ENCODE measurements at places on chromosomes 5 and 9.

- DNase-seq, result no peak
Observed at GRCh38 chr5:39198127-39198526, 21.2 kb downstream of the FYB1 start.

GRCh38 chr5:12772276-12772675 lies 868.0 kb upstream of the CTNND2 start:
- DNase-seq, result no peak

- no peak for DNase-seq
Observed at GRCh38 chr9:89797937-89798455, 193.2 kb downstream of the GADD45G start.

- DNase-seq, result no peak
Observed at GRCh38 chr5:30690931-30691330, 502.6 kb upstream of the CDH6 start.

DNA sequence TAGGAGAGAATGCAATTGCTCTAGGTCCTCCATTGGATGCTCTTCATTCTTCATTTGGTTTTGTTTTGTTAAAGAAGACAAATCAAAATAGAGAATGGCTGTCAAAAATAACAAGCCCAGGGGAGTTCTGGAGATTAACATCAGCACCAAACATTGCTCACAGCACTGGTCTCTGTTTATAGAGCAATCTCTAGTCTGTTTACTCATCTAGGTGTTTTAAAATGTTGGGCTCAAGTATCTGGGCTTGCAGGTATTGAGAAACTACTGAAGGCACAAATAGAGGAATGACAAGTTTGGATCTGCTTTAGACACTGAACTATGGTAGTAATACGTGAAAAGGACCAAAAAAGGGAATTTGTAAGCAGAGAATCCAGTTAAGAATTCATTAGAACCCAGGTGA lies 77.0 kb upstream of the TMC1 start:
- DNase-seq, result no peak

GRCh38 chr5:171845857-171846256 lies 60.2 kb downstream of the SMIM23 start:
- DNase-seq, result no peak

DNA sequence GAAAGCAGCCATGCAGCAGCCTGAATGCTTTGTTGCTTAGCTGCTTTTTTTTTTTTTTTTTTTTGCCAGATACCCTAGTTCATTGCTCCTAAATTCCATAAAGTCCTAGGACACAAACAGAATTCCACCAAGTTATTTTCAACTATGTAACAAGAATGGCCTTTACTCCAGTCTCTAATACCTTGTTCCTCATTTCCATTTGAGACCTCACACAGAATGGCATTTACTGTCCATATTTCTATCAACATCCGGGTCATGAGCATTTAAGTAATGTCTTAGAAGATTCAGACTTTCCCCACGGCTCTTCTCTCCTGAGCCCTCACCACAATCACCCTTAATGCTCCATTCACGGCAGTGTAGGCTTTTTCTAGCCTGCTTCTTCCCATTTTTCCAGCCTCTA lies 31.7 kb upstream of the FBXW11 start:
- no peak for DNase-seq

DNA sequence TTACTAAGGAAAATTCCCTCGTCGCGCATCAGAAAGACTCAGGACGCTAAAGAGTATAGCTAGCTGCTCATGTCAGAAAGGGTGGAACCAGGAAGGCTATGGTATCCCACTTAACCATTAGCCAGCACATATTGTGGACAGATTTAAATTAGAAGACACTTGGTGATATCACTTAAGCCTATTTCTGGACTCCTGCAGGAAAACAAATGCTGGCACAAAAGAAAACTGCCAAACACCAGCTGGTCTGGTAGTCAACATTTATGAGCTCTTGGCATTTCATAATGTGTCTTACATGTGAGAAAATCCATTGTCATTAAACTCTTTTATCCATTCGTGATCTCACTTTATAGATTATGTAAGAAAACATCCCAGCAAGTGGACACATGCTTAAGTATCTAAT lies 377.4 kb downstream of the PTPRD start:
- no peak for DNase-seq

DNA sequence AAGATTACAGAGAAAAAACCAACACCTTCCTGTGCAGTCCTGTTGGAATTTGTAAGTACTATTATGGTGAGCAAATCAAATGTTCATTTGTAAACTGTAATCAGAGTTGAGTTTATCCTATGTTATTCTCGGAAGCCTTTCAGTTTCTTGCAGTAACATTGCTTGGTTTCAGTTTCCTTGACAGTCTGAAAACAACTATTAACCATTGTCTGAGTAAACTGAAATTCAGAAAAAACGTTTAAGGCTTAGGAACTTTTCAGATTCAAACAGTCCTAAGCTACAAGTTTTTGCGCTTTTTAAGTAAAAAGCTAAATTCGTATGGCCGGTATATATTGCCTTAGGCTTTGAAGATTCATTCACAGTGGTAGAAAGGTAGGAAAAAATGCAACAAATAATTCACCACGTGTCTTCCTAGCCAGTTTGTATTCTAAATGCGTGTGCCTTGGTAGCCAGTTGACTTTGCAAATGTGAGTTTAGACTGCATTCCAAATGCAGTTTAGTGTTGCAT lies 2.5 kb downstream of the GPBP1 start:
- no peak for DNase-seq

- no peak for DNase-seq
Observed at GRCh38 chr5:38925154-38925925, 79.5 kb downstream of the OSMR start.

DNA sequence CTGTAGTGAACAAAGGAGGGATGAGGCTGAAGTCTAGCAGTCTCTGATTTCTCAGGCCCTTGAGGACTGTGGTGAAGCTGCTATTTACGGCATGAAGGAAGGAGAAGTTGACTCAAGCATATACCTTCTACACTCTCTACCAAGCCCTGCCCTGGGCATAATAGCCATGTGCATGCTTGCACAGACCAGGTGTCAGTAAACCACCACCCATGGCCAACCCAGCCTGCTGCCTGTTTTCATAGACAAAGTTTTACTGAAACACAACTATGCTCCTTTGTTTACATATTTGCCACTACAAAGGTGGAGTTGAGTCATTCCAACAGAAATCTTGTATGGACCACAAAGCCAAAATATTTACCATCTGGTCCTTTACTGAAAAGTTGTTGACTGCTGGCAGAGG lies 126.9 kb downstream of the PAPPA start:
- no peak for DNase-seq

DNA sequence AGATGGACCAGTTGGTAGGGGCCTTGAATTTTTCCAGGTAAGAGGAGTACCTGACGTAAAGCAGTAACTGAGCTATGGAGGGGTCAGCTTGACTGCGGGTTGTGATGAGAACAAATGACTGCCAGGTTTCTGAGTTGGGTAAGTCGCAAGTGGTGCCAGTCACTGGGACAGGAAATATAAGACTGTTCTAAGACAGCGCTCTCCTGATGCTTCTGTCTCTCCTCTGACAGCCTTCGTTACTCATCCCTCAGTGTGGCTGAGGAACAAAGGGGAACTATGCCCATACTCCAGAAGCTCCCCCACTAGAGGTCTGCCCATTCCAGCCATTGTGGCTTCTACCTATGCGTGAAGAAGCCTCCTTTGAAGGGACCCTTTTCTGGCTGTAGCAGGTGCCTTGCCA lies 13.3 kb downstream of the CAVIN4 start:
- DNase-seq, result no peak

DNA sequence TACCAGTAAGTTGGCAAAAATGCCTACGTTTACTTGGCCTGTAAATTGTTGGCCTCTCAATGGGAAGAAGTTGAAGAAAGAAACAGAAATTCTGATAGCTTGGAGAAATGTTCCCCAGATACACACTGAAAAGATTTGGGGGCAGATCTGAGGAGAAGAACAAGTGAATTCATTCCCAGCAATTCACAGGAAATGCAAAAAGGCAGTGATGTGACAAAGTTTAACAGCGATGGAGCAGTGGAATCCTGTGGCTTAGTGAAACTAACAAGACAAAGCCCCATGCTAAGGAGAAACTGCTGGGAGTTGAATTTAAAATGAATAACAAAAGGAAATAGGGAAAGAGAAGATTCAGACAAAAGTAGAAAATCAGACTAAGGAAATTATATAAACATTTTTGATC lies 213.2 kb upstream of the EDIL3 start:
- no peak for DNase-seq

All from COLO829 (cell line).